ENCODE measurements at places on chromosomes 12 and 14.

GRCh38 chr12:13537623-13538022, 341.1 kb downstream of the EMP1 start:
- DNase-seq, result no peak

GRCh38 chr14:20790464-20791116, 9.5 kb downstream of the RNASE6 start:
- DNase-seq, result no peak

- DNase-seq, result no peak
Measured at GRCh38 chr12:92138144-92138543, 7.5 kb downstream of the BTG1 start.

DNA sequence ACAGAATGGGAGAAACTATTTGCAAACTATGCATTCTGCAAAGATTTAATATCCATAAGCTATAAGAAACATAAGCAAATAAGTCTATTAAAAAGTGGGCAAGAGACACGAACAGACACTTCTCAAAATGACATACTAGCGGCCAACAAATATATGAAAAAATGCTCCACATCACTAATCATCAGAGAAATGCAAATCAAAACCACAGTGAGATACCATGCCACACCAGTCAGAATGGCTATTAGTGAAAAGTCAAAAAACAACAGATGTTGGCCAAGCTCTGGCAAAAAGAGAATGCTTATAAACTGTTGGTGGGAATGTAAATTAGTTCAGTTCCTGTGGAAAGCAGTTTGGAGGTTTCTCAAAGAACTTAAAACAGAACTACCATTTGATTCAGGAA, 121.3 kb downstream of the KCNMB4 start:
- no peak for DNase-seq

GRCh38 chr12:69330475-69331473, 17.4 kb upstream of the LYZ start:
- peak; percentile 61 for DNase-seq

GRCh38 chr12:93010461-93010860, 81.4 kb upstream of the EEA1 start:
- no peak for DNase-seq

DNA sequence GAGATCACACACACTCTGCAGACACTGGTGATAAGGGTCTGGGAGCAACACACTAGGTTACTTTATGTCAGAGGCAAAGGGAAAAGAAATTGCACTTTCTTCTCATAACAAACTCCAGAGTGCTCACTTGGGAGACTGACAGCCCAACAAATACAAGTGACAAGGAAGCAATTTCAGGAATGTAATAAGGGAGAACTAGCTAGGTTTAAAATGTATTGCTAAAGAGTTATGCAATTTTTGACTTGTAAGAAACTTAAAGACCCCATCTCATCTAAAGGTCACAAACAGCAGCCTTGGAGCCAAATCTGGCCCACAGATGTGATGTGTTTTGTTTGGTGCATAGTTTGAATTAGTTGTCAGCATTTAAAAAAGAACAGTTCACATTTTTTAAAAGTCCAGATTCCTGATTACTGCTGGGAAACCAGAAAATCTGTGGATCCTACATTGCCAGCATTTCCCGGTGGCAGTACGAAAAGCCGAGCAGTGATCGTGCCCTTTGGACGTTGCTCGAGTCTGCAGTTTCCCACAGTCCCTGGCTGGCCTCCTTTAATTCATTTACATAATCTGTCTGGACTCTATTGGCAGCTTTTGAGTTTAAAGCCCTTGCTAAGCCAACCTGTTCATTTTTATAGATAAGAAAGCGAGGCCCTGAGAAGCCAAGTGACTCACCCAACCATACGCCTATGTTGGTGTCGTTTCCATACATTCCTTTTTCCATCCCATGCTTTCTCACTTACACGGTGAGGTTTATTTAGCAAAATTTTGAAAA, 42.0 kb upstream of the ETV6 start:
- no peak for DNase-seq

DNA sequence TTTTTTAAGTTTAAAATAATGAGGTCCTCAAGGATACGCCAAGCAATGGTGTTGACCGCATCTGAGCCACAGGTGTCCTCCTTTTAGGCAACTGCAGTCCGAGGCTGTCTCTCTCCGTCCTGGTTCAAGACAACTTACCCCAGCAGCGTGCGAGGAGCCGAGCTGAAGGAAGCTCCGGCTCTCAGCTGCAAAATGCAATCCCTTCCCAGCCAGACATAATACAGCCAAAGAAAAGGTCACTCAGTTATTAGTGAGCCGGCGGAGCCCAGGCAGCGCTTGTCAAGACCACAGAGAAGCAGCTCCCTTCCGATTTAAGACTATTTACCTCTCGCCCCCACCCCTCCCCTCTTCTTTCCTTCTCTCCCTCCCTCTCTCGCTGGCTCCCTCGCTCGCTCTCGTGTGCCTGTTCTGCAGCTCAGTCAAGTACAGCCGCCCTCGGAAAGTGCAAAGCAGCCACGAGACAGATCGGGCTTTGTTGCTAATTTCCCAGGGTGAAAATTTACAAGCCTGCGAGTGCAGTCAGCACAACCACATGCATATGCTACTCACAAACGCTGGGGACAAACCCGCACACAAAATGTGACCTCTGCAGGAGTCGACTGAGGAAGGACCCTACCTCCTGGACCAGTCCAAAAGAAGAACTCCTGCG, 363 bp upstream of the LMO3 start:
- no peak for DNase-seq

DNA sequence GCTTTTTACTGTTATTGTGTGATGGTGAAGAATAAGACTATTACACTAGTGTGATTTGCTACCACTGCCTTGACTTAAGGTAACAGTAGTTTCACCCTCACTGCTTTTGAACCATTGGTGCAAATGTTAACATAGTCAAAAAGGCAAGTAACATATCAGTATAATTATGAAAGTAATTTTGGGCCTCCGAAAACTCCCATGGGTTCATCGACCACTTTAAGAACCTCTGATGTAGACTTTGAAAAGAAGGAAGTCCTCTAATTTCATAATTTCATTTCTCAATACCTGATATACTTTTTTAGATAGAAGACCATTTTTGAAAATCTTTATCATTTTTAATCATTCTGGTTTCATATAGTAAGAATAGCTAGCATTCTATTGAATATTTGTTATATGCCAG, 57.7 kb downstream of the ETNK1 start:
- DNase-seq, result no peak

- no peak for DNase-seq
Measured at GRCh38 chr12:51887476-51888315, at the start of gene ANKRD33. ANKRD33 (plus strand) TSS chr12:51888103; CDS start chr12:51888187, 84 bp downstream.

DNA sequence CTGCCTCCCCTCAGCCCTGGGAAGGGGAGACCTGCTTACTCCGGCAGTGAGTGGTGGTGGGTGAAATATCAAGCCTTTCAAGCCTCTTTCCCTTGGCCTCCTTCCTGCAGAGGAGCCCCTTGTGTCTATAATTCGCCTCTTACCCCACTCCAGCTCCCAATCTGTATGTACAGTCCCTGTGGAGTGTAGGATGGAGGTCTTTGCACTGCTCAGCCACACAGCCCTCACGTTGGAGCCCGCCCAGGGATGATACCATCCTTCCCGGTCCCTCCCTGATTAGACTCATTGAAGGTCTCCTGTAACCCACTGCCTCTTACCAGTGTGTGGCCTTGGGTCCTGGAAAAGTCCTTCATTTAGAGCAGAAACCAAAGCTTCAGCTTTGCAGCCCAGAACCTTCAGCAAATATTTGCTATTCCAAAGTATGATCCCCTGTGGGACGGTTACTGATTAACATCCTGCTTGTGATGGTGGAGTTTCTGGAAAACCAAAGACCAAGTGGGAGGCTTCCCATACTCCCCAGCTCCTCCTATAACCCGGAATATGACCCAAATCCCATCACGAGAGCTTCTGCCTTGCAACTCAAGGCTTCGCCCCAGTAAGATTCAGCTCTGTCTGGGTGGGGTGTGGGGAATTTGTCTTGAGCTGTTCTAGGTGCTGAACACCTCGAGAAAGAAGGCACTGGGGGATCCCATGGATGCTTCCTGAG, at the start of gene SERPINA10:
TSS of gene SERPINA10 (minus strand) at position 397 of the 706 bp plus-strand sequence. CDS start 2,675 bp downstream, outside the sequence.
- no peak for DNase-seq

DNA sequence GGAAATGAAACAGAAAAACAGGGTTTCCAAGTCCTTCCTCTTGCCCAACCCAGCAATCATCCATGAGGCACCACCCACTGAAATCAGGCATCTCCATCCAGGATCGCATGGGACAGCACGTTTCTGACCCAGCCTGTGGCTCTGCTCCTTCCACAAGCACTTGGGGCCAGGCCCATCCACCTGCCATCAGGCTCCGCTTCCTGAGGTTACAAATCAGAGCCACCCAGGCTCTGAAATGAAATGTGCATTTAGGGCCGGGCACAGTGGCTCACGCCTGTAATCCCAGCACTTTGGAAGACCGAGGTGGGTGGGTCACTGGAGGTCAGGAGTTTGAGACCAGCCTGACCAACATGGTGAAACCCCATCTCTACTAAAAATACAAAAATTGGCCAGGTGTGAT, 717 bp upstream of the KRT78 start:
- DNase-seq, result no peak

- no peak for DNase-seq
Measured at GRCh38 chr12:57315681-57316080, 64.7 kb upstream of the STAC3 start.

DNA sequence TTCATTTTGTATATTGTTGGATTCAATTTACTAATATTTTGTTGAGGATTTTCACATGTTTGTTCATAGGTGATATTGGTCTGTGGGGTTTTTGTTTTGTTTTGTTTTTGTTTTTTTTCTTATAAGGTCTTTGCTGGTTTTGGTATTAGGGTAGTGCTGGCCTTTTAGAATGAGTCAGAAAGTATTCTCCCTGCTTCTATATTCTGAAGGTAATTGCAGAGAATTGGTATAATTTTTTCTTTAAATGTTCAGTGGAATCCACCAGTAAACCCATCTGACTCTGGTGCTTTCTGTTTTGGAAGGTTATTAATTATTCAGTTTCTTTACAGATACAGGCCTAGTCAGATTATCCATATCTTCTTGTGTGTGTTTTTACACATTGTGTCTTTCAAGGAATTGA, 8.9 kb downstream of the TOGARAM1 start:
- DNase-seq, result no peak

- no peak for DNase-seq
Measured at GRCh38 chr12:112932485-112933128, 5.7 kb upstream of the OAS3 start.

DNA sequence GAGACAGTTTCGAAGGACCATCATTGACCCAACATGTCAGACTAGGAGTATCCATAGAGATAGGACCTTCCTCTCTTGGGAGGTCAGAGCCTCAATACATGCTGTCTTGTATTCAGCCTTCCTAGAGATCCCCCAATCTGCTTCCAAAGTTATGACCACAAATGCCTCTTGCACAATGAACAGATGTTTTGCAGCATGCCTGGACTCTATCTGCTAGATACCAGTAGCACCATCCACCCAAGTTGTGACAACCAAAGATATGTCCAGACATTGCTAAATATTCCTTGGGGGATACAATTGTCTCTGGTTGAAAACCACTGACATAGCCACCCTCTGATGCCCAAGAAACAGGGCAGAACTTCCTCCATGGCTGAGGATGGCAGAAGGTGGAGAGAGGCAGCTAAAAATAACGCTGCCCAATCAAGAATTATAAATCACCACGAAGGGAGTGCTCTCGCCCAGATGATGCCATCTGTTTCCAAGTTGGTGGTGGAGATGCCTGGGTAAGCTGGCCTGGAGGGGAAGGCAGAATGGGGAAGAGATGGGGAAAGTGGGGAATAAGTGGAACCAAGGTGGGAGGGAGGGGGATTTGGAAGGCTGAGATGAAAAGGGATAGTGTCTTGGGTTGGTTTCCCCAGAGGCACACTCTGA, 42.9 kb upstream of the NOS1 start:
- DNase-seq, result no peak

- no peak for DNase-seq
Measured at GRCh38 chr12:52390739-52391617, 5.5 kb upstream of the KRT84 start.

- DNase-seq, result peak; percentile 54
Measured at GRCh38 chr12:51886021-51886710, 1.7 kb upstream of the ANKRD33 start.

DNA sequence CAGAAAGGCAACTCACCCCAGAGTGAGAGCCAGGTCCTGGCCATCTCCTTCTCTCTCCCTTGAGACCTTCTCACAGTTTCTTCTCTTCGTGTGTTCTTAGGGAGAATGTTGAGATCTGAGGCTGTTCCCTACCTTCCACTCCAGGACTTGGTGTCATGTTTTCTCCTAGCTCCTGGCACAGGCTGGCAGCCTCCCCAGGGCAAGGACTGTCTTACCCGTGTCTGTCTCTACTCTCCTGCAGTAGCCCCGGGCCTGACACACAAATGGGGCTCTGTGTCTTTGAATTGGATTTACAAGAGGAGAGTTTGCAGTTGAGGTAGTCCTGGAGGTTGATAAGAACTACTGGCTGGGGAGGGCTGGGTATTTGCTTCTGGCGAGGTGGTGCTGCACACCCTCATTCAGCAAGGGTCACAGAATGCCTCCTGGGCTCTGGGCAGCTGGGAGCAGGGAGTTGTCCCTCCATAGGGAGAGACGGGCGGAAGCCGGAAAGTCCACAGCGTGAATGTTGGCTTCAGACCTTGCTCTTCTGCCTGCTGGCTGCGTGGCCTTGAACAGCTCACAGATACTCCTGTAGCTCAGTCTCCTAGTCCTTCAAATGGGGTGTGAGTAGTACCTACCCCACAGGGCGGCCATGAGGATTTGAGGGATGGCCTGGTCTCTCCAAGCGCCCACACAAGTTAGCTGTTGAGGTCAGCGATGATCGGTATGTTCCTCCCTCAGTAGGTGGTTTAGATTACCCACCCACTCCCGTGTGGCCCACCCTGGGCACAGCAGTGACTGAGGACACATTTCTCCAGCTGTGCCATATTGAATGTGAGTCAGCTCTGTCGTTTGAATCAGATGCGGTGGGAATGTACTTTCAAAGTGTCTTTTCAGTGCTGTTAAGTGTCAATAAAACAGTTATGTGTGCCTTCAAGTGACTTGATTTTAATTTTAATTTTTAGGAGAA, 10.2 kb downstream of the EP400 start:
- DNase-seq, result no peak

DNA sequence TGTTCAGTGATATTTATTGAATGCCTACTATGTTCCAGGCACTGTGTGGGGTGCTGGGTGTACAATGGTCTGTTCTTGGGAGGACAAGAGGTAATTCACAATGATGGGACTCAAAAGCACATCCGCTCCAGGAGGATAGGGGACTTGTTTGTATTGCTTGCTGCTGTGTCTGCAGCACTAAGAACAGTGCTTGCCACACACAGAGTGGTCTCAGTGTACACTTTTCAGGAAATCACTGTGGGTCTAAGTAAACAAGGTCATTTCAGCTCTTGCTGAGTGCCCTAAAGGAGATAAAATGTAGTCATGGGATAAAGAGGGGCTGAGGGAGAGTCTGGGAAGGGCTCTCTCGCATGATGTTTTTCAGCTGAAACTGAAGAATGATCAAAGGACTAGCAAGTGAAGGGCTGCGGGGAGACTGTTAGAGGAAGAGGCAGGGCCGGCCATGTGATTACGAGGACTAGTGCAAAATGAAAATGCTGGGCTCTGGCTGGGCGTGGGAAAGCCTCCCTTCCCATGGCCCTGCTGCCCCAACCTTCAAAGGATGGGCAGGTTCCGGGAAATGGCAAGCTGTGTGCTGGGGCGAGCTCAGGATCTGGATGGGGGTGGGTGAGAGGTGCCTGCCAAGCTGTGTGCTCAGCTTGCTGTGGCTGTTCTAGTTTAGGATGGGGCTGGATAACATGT, 39.1 kb downstream of the ADCK1 start:
- no peak for DNase-seq

All from CD4-positive, alpha-beta T cell (primary cell).